ENCODE measurements at places on chromosomes 1 and 21.

DNA sequence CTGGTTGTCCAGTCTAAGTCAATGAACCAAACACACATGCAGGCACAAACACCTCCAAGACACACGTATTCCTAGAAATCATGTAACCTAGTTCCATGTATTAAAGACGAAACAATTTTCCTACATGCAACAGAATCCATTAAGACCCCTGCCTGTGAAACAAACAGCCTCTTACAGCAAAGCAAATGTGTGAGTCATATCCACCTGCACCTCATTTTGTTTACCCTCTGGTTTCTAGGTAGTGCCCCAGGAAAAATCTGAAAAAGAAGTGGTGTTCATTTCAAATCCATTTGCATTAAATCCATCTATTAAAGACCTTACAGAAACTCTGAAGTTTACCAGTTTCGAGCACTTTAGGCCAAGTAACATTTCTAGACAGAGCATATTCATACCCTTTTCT lies 74.1 kb downstream of the VCAM1 start:
- no peak overlapping the region for H3K27ac ChIP-seq
- no peaks in the 10 kb centered on the region for H3K27me3 ChIP-seq
- no peak for DNase-seq
- no peak overlapping the region for H3K4me3 ChIP-seq

DNA sequence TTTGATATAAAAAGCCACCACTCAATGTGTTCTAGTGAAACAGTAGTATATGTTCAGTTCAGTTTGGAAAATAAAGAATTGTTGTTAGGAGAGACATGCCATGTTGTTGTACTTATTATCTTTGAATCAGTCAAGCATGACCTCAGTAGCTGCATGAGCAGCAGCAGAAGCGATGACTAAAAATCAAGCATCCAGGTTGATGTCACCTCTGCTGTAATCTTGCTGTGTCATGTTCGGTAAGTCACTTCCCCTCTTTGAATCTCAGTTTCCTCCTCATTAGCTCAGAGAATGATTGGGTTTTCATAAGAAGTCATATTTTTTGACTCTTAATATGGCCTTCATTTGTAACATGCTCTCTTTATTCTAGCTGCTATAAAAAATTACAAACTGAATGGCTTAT lies 428.4 kb upstream of the B3GALT2 start:
- H3K36me3 ChIP-seq = no peaks in the 10 kb centered on the region
- H3K27me3 ChIP-seq = no peaks in the 10 kb centered on the region
- no peak for DNase-seq
- no peak overlapping the region for H3K27ac ChIP-seq

DNA sequence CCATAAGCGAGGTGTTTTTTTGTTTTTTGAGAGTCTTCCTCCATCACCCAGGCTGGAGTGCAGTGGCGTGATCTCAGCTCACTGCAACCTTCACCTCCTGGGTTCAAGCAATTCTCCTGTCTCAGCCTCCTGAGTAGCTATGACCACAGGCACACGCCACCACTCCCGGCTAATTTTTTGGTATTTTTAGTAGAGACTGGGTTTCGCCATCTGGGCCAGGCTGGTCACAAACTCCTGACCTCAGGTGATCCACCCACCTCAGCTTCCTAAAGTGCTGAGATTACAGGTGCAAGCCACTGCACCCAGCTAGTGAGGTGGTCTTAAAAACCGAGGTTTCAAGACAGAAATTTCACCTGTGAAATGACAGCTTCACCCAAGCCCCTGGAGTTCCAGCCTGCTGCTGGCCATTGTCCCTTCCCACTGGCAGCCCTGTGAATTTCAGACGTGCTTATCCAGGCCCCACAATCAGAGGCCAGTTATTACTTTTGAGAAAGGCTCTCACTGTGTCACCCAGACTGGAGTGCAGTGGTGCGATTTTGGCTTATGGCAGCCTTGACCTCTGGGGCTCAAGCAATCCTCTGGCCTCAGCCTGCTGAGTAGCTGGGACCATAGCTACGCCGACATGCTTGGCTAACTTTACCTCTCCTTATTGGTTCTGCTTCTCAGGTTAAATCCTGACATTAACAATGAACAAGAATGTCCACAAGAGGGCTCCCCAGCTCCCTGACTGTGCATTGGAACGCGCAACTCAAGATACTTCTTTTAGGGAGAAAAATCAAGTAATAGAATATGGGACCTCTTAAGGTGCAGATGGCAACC lies 19.4 kb downstream of the ENO1 start:
- no peak overlapping the region for H3K4me3 ChIP-seq
- no peak for DNase-seq
- H3K36me3 ChIP-seq = peaks cover 58% of the 10 kb centered on the region
- H3K27me3 ChIP-seq = no peaks in the 10 kb centered on the region
- H3K27ac ChIP-seq = no peak overlapping the region

- no peaks in the 10 kb centered on the region for H3K27me3 ChIP-seq
- no peak for DNase-seq
- H3K4me3 ChIP-seq = no peak overlapping the region
- no peak overlapping the region for H3K27ac ChIP-seq
- H3K4me1 ChIP-seq = no peaks in the 10 kb centered on the region
Observed at GRCh38 chr1:241934866-241935265, 22.7 kb upstream of the BECN2 start.

GRCh38 chr1:38834221-38834782 lies 25.3 kb downstream of the RRAGC start:
- H3K36me3 ChIP-seq = peaks cover 9% of the 10 kb centered on the region
- no peak for DNase-seq
- H3K4me1 ChIP-seq = peaks cover 2% of the 10 kb centered on the region
- no peaks in the 10 kb centered on the region for H3K27me3 ChIP-seq
- no peak overlapping the region for H3K4me3 ChIP-seq
- H3K27ac ChIP-seq = no peak overlapping the region

DNA sequence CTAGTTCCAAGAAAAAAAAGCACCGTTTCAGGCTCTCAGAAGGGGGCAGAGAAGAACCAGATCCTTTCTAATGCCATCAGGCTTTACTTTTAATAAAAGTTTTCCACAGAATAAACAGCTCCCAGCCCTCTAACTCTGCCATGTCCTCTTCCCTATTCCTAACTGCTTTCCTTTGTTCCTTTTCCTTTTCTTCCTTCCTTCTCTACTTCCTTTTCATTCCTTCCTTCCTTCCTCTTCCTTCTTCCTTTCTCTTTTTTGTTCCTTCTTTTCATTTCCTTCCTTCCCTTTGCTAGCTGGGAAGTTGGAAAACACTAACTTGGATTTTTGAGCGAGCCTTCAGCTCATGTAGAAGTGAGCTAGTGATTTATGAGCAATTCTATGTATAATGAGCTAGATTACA lies 46.2 kb downstream of the KDM5B start:
- no peak overlapping the region for H3K27ac ChIP-seq
- no peak overlapping the region for H3K4me3 ChIP-seq
- no peaks in the 10 kb centered on the region for H3K27me3 ChIP-seq
- peaks cover 62% of the 10 kb centered on the region for H3K36me3 ChIP-seq
- no peaks in the 10 kb centered on the region for H3K4me1 ChIP-seq

DNA sequence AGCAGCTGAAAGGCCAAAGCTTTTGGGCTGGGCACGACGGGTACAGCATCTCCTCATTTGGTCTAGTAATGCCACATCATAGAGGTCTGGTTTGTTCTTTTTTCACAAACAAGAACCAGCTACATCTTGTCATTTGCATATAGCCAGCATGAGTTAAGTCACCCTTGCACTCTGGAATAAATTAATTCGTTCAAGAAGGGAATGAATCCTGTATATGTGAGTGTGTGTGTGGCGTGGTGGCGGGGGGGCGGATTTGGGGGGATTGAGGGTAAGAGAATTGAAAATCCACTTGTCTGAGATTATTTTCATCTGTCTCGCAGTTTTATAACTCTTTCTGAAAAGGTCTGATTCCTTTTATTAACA lies 380.0 kb upstream of the CAMK1G start:
- peaks cover 6% of the 10 kb centered on the region for H3K27me3 ChIP-seq
- no peak for DNase-seq
- H3K4me1 ChIP-seq = peaks cover 18% of the 10 kb centered on the region
- no peaks in the 10 kb centered on the region for H3K36me3 ChIP-seq
